ENCODE measurements at places on chromosomes 16 and 17. TPM values are rescaled to one million over a fixed set of nuclear protein-coding genes. Genes with fewer than 3 reads are reported as not detected.

DNA sequence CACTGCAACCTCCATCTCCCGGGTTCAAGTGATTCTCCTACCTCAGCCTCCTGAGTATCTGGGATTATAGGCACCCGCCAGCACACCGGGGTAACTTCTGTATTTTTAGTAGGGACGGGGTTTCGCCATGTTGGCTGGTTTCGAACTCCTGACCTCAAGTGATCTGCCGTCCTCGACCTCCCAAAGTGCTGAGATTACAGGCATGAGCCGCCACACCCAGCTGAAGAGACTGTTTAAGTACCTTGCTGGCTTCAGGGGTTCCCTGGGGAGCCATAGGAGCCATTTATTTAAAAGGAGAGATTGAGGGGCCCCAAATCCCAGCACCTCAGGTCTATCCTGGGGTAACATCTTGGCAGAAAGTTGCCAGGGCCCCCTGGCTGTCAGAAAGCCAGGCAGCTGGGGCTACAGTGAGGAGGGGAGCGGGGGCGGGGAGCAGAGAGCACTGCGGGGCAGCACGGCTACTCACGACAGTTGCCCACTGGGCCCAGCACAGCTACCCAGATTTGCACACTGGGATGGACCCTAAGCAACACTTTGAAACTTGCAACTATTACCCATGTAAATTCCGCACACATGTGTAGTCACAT, 1.6 kb downstream of the SNAI3 start:
- DNase-seq: no peak

GRCh38 chr17:6651919-6652452, 424 bp downstream of the C17orf100 start:
- DNase-seq: peak; percentile 71

The MMP28 gene
- total RNA-seq: not detected

DNA sequence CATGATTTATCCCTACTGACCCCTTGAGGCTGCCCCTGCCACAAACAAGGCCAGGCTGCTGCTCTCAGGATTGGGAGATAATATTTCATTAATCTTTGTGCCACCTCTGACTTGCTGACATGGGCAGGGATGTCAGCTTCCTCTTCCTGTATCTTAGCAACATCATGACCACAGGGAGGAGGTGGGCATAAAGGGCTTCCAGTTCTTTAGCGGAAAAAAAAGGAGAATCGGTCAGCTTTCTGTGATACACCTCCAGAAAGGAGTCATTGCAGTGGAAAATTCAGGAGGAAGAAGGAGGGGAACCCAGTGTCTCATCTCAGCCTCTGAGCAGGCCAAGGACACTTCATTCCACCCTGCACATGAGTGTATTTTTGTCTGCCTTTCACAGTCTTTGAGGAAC, 206.8 kb upstream of the SDK2 start:
- DNase-seq: no peak

DNA sequence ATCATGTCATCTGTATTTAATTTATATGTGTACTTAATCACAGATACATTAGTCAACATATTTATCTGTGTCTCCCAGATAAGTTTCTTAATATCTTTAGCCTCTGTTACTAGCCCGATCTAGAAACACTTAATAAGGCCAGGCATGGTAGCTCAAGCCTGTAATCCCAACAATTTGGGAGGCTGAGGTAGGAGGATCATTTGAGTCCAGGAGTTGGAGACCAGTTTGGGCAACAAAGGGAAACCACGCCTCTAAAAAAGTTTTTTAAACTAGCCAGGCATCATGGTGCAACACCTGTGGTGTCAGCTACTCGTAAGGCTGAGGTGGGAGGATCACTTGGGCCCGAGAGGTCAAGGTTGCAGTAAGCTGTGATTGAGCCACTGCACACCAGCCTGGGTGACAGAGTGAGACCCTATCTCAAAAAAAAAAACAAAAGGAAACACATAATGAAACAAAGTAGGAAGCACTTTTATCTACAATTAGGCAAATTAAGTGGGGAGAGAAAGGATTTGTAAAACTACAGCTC, 9.4 kb downstream of the SKA2 start:
- no peak for DNase-seq

- DNase-seq: no peak
Measured at GRCh38 chr16:56057151-56057550, 134.1 kb upstream of the GNAO1 start.

The GPR139 gene
- not detected for total RNA-seq

GRCh38 chr16:24686678-24687077, 42.8 kb upstream of the TNRC6A start:
- DNase-seq: no peak

The NOD2 gene
- total RNA-seq: not detected

GRCh38 chr16:89363621-89364393, 126.6 kb downstream of the ANKRD11 start:
- peak; percentile 68 for DNase-seq

- DNase-seq: peak; percentile 93
Measured at GRCh38 chr16:24525970-24526559, 13.3 kb upstream of the RBBP6 start.

The CD300LB gene
- not detected for total RNA-seq

DNA sequence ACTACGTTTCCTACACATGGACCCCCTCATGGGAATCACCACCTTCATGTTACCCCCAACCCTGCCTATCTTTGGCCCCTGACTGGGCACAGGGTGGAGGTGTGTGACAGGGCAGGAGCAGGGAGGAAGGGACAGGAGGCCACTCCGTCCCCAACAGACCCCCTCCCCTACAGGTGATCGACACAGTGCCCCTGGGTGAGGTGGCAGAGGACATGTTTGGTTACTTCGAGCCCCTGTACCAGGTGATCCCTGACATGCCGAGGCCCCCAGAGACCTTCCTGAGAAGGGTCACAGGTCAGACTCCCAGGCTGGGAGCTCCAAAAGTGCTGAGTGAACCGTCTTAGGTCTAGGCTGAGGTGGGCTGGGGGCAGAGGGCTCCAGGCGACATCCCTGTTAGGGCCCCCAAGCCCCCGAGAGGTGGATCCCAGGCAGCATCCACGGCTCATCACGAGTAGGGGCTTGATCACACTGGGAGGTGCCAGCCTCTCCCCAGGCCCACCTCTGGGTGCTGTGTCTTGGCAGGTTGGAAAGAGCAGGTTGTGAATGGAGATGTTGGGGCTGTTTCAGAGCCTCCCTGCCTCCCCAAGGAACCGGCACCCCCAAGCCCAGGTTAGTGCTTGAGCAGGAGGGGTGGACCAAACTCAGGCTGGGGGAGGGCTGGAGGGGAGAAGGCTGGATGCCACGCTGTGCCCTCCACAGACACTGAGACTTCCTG, 1.5 kb downstream of the ACBD4 start:
- DNase-seq: no peak

The PLLP gene
- total RNA-seq: not detected

DNA sequence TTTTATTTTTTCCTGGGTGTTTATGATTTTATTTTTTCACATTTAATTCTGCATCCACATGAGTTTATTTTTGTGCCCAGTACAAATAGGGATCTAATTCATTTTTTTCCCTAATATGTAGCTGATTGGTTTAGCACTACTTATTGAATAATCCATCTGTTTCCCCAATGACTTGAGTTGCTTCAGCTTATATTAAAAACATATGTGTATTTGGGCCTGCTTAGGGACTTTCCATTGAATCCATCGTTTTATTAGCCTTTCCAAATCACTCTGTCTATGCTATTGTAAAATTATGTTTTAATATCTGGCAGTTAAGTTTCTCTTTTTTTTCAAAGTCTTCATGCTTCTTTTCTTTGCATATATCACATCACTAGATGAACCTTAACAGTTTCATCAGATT, 42.2 kb downstream of the WWP2 start:
- DNase-seq: peak; percentile 35

DNA sequence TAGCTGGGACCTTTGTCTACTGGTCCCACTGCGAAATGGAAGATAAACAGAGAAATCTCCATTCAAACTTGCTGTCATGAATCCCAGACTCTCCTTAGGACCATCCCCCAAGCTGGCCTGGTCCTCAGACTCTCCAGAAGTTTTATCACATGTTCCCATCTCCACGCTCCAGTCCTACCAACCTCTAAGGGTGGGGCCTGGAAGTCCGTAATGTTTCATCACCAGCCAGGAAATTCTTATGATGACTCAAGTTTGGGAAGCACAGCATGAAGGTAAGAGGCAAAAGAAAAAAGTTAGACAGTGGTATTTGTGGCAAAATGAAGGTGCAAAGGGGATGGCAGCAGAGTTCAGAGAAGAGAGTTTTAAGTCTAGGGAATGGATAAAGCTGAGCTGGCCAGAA, 52.7 kb downstream of the ZNF18 start:
- DNase-seq: no peak

GRCh38 chr16:12406926-12407690, 396.6 kb downstream of the CPPED1 start:
- DNase-seq: peak; percentile 15

DNA sequence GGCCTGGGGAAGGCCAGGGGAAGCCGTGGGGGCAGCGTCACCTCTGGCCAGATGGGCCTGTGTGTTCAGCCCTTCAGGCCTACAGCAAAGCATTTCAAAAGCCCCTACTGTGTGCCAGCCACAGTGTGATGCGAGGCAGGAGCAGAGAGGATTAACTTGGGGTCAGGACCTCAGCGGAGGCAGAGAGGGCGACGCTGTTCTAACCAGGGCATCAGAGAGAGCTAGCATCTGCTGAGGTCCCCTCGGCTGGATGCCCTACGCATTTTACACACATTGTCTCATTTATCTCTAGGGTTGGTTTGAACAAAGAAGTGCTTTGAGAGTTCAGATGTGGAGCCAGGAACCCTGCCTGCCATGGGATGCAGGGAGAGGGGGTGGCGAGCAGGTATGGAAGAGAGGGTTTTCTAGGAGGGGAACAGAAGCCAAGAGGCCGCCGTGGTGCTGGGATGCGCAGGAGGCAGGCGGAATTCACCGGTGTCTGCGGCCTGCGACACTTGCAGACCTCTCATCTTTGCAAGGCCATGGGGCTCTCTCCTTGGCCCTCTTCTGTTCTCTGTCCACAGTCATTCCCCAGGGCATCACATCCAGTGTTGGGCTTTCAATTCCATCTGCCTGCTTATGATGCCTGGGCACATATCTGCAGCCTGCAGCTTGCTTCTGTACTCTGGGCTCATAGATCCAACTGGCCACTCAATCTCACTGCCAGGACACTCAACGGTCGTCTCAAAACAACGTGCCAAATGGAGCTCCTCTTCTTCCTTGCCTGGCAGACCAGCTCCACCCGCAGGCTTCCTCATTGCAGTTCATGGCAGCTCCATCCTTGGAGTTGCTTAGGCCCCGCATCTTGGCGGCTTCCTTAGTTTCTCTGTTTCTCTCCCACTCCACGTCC, 8.1 kb upstream of the NKD1 start:
- DNase-seq: no peak

The FOXL1 gene
- 0.90 TPM for total RNA-seq

The VAMP2 gene
- total RNA-seq: 6.0 TPM

GRCh38 chr17:61689610-61690180, 98.7 kb upstream of the NACA2 start:
- peak; percentile 18 for DNase-seq

- no peak for DNase-seq
Measured at GRCh38 chr17:75853433-75853832, 1.7 kb downstream of the WBP2 start.

GRCh38 chr17:77312786-77313599, 172.2 kb downstream of the SEC14L1 start:
- DNase-seq: peak; percentile 96

The NLRC5 gene
- total RNA-seq: 13.0 TPM

DNA sequence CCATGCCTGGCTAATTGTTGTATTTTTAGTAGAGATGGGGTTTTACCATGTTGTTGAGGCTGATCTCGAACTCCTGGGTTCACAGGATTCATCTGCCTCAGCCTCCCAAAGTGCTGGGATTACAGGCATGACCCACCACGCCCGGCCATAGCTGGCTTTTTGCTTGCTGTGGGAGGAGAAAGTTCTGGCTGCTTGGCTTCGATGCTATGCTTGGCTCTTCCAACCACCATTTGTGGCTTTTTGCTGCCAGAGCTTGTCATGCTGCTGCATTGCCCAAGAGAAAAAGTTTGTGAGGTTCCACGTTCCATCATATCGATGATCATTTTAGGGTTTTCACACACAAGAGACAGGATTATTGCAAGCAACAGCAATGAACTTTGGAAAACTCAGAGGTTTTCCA, 16.2 kb downstream of the BMERB1 start:
- peak; percentile 67 for DNase-seq

The SLC5A11 gene
- not detected for total RNA-seq

GRCh38 chr17:5513628-5514027, 27.3 kb downstream of the MIS12 start:
- DNase-seq: no peak

DNA sequence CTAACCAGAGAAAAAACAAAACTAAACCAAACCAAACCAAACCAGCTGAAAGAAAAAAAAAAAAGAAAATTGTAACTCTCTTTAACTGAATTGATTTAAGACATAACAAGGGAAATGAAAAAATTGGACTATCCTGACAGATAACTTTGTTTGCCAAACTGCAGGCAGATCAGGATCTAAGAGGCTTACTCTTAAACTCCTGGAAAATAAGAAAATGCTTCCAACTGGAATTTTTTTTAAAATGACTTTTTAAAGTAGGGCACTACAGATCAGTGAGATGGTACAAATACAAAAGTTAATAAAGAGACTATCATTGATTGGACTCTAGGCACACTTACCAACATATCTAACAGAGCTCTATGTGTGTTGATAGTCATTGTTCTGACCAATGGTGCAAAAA, 125.5 kb upstream of the KCNJ16 start:
- DNase-seq: no peak

- DNase-seq: no peak
Measured at GRCh38 chr17:30318155-30318554, 15.7 kb downstream of the TMIGD1 start.
